ENCODE measurements at places on chromosomes 3 and 15.

DNA sequence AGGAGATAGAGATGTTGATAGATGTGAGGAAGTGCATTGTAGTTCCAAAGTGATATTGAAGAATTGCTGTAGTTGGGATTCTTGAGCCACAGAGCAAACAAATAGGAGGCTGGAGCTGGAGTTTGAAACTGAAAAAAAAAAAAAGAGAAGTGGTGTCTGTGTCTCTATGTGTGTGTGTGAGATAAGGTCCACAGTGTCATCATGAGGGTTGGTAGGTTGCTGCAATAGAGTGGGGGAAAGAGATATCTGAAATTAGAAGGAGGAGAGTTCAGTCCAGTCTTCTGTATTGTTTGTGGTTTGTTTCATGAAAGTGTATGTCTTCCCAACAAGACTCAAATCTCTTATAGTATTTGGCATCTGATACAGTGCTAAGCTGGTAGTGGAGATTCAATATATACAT lies 37.3 kb upstream of the CACNA1D start:
- no peak for DNase-seq

- no peak for DNase-seq
Measured at GRCh38 chr15:67119238-67119846, 53.9 kb downstream of the SMAD3 start.

GRCh38 chr3:72032441-72033135 lies 247.6 kb upstream of the PROK2 start:
- no peak for DNase-seq

- DNase-seq, result no peak
Measured at GRCh38 chr3:20055020-20055775, 15.0 kb downstream of the KAT2B start.

DNA sequence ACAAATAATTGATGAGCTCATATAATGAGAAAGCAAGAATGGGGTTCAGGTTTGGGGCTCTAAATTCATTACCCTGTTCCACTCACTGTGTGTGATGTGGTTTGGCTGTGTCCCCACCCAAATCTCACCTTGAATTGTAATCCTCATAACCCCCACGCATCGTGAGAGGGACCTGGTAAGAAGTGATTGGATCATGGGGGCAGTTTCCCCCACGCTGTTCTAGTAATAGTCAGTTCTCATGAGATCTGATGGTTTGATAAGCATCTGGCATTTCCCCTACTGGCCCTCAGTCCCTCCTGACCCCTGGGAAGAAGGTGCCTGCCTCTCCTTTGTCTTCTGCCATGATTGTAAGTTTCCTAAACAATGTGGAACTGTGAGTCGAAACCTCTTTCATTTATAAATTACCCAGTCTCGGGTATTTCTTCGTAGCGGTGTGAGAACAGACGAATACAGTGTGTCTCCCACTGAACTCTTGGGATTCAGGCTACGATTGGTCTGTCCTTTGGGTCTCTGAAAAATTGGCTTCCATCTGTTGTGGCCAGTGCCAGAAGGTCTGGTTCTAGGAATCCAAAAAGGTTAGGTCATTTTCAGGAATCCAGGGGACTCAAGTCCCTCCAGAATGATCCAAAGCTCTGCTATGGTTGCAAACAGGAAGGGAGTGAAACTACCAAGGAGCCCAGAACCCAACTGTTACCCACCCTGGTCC lies 87.7 kb downstream of the XXYLT1 start:
- DNase-seq, result no peak

- no peak for DNase-seq
Measured at GRCh38 chr3:170471149-170471548, 52.5 kb downstream of the CLDN11 start.

DNA sequence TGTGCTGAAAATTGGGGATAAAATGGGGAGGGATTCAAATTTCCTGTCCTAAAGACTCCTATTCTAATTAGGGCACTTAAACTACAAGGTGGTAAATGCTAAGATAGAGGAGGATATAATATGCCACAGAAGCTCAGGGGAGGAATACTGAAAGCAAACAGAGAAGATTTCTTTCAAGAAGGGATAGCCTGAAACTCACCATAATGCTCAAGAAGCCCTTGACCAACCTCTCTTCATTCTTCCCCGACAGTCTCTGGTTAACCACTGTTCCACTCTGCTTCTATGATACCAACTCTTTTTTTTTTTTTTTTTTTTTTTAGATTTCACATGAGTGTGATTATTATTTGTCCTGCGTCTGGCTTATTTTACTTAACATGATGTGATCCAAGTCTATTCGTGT lies 398.2 kb upstream of the FRG2C start:
- DNase-seq, result no peak

Data from osteocyte (in vitro differentiated cells).